Aorta (tissue), 5 donors: ENCODE measurements at places on chromosomes 7 and 10. TPM values are rescaled to one million over a fixed set of nuclear protein-coding genes. Genes with fewer than 3 reads are reported as not detected.

The GNGT1 gene
- polyA plus RNA-seq: not detected

The TRIM24 gene
- polyA plus RNA-seq: 3.3 TPM

The MARVELD1 gene
- 48.1 TPM for polyA plus RNA-seq

The SAP25 gene
- polyA plus RNA-seq: 0.75 TPM

The NPFFR1 gene
- not detected for polyA plus RNA-seq

The AMPH gene
- 1.3 TPM for polyA plus RNA-seq

The SPOCK2 gene
- 1.9 TPM for polyA plus RNA-seq

The RET gene
- polyA plus RNA-seq: 0.25 TPM

The GPR26 gene
- not detected for polyA plus RNA-seq

The KIAA1217 gene
- 2.5 TPM for polyA plus RNA-seq

The JAKMIP3 gene
- polyA plus RNA-seq: not detected

The MCU gene
- 21.7 TPM for polyA plus RNA-seq

The PLEKHS1 gene
- 0.03 TPM for polyA plus RNA-seq

The ACHE gene
- 1.0 TPM for polyA plus RNA-seq

The PANK1 gene
- 4.8 TPM for polyA plus RNA-seq

The PKD2L1 gene
- polyA plus RNA-seq: 0.87 TPM

The LHFPL3 gene
- polyA plus RNA-seq: not detected

The HOXA3 gene
- polyA plus RNA-seq: 3.8 TPM

The OR13A1 gene
- not detected for polyA plus RNA-seq

The IKZF1 gene
- polyA plus RNA-seq: 5.9 TPM

The CREB5 gene
- 2.6 TPM for polyA plus RNA-seq

The SPDYE6 gene
- polyA plus RNA-seq: not detected

The CARD11 gene
- polyA plus RNA-seq: 1.3 TPM

The PTEN gene
- polyA plus RNA-seq: 35.4 TPM

The TCTN3 gene
- polyA plus RNA-seq: 21.2 TPM

The KCNH2 gene
- 0.23 TPM for polyA plus RNA-seq

The GJD4 gene
- polyA plus RNA-seq: not detected

The DYNC1I1 gene
- polyA plus RNA-seq: 7.4 TPM

The CALN1 gene
- not detected for polyA plus RNA-seq

The IFIT2 gene
- 10.8 TPM for polyA plus RNA-seq

The NDUFA5 gene
- 138 TPM for polyA plus RNA-seq

The CD36 gene
- polyA plus RNA-seq: 4.4 TPM

The SP4 gene
- polyA plus RNA-seq: 1.0 TPM

The CRYGN gene
- 1.4 TPM for polyA plus RNA-seq

The TMEM248 gene
- polyA plus RNA-seq: 44.0 TPM

The OR9A2 gene
- not detected for polyA plus RNA-seq

The TMEM229A gene
- polyA plus RNA-seq: 0.63 TPM

The UMAD1 gene
- polyA plus RNA-seq: 16.5 TPM

The WIPF3 gene
- 3.4 TPM for polyA plus RNA-seq

The IL2RA gene
- 4.1 TPM for polyA plus RNA-seq

The CLDN4 gene
- polyA plus RNA-seq: 0.69 TPM

The ZNF239 gene
- 0.50 TPM for polyA plus RNA-seq

The PDE1C gene
- 0.84 TPM for polyA plus RNA-seq

The HABP2 gene
- polyA plus RNA-seq: not detected

The ANK3 gene
- 38.2 TPM for polyA plus RNA-seq

The TMEM225B gene
- 0.63 TPM for polyA plus RNA-seq

The NYAP1 gene
- polyA plus RNA-seq: 0.25 TPM

The NEBL gene
- polyA plus RNA-seq: 0.25 TPM

The CBX3 gene
- 83.0 TPM for polyA plus RNA-seq
